ENCODE measurements at places on chromosomes 16 and 17.

- no peak for DNase-seq
Measured at GRCh38 chr16:25081702-25082101, 29.8 kb upstream of the LCMT1 start.

GRCh38 chr17:4463818-4464476, 30.2 kb downstream of the SPNS3 start:
- DNase-seq: no peak

DNA sequence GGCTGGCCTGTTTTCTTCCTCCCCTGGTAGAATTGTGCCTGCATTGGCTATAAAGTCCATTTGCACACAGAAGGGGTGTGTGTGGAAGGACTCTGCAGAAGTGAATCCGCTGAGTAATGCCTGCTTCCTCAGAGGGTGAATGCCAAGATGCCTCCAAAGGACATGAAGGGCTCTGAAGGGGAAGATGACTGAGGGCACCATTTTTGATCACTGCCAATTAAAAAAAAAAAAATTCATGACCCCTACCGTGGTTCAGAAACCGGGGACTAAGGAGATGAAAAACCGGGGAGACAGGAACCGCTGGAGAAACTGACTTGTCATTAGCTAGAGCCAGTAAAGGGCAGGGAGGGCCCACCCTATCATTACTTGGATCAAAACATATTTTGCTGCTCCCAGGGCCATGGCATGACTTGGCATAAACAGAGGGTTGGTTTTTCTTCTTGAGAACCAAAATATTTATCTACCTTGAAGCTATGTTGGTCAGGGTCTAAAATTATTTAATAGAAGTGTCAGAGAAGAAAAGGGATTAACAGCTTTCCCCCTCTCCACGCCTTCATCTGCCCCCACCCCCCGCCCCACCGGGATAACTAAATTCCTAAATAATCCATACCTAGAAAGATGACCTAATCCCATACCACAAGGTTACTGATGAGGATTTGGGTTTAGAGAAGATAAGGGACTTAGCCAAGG, 3.6 kb upstream of the USP7 start:
- no peak for DNase-seq

- DNase-seq: no peak
Measured at GRCh38 chr17:21177854-21178600, 35.9 kb downstream of the TMEM11 start.

- no peak for DNase-seq
Measured at GRCh38 chr16:34078691-34079090, 619.3 kb downstream of the TP53TG3F start.

GRCh38 chr17:17079761-17080160, 37.5 kb downstream of the MPRIP start:
- no peak for DNase-seq

DNA sequence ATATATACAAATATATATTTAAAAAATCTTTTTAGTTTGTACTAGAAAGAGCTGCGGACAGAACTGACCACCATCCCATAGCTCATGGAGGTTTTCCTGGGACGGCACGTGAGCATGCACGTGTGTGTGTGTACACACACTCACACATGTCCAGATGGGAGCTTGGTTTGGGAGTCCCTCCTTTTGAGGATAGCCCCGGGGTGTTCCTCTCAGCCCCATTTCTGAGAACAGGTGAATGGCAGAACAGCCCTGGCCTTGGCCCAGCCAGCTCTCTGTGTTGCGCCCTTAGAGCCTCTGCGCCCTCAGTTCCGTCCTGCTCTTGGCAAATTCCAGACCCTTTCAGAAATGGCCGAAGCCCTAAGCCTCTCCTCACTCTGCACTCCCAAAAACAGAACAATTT, 70.1 kb downstream of the AMFR start:
- DNase-seq: no peak

DNA sequence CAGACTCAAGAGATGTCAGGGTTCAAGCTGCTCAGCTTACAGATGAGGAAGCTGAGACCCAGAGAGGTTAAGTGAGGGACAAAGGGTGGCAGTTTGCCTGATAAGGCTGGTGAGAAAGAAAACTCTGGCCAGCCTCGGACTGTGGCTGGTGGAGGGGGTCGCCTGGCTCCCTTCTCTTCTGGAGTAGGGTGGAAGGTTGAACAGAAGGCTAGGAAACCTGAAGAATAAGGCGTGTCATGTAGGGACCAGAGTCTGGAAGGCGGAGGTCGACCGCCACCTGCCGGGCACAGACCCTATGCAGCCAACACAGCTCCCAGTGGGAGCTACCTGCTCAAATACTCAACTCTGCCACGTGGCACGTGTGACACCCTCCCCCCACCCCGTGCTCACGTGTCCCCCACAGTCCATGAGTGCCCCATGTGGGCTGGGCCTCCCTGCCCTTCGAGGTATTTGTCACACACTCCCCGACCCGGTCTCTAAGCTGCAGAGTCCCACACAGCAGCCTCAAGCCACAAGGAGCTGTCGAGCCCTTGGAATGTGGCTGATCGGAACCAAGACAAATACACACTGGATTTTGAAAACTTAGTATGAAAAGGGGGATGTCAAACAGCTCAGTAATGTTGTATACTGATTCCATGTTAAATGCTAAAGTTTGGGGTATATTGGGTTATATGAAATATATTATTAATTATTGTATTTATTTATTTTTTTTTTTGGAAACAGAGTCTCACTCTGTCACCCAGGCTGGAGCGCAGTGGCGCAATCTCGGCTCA, 11.8 kb downstream of the HID1 start:
- no peak for DNase-seq

- DNase-seq: no peak
Measured at GRCh38 chr16:3046641-3047386, 453 bp downstream of the MMP25 start.

GRCh38 chr17:35749560-35750412, 3.3 kb downstream of the GAS2L2 start:
- DNase-seq: no peak

GRCh38 chr17:70936724-70937123, 767.4 kb downstream of the KCNJ2 start:
- DNase-seq: no peak

DNA sequence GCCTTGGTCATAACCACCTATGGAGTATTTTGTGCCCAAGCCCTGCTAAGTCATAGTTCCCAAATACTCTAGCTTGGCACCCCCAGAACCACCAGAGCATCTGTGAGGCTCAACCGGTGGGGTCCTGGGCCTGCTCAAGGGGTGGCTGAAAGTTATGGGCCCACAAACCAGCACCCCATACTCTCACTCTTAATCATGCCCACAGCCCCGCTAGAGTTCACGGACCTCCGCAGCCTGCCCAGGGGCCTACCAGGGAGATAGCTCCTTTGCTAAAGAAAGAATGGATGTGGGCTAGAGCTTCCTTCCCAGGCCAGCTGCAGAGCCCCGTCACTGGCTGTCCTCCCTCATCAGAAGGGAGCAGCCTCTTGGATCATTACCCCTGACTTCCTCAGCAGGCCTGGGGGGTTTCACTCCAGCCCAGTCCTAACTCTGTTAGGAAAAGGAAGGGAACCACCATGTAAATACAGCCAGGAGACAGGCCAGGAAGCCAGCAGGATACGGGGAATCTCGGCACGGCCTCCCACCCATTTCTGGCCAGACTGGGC, 1.4 kb downstream of the GIT1 start:
- no peak for DNase-seq

DNA sequence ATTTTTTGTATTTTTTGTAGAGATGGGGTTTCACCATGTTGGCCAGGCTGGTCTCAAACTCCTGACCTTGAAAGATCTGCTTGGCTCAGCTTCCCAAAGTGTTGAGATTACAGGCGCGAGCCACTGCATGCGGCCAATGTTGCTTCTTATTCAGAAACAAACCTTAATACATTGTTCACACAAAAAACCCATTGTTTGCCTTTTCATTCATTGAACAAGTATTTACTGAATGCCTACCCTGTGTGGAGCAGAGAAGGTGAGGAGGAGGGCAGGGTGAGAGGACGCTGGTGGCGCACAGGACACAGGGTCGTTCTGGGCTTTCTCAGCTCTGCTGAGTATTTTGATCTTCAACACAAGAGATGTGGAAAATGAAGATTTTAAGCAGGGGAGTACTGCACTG, 8.0 kb upstream of the KRT23 start:
- no peak for DNase-seq
